ENCODE measurements at places on chromosomes 2 and 18.

DNA sequence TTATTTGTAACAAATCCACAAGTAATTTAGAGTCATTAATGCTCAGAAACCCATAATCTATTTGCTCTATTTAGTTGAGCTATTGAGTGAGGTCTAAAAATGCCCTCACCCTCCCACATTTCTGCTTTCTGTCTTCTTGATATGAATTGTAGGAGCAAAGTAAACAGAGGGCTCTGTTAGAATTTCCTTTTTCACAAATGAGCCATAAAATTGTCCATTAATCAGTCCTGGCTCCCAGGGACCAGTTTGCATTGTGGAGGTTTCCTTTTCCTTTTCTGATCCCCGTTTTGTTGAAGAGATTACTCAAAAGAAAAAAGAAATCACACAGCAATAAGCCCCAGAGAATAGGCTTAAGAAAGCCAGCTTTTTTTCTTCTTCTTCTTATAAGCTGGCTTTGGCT lies 476.7 kb downstream of the EPHA4 start:
- DNase-seq = no peak

- no peak for DNase-seq
Measured at GRCh38 chr18:49076654-49077166, 125.9 kb upstream of the SMAD7 start.

- peak; percentile 14 for DNase-seq
Measured at GRCh38 chr2:54881759-54882158, 158.3 kb downstream of the EML6 start.

GRCh38 chr2:23618794-23619530 lies 234.0 kb downstream of the KLHL29 start:
- DNase-seq = no peak

DNA sequence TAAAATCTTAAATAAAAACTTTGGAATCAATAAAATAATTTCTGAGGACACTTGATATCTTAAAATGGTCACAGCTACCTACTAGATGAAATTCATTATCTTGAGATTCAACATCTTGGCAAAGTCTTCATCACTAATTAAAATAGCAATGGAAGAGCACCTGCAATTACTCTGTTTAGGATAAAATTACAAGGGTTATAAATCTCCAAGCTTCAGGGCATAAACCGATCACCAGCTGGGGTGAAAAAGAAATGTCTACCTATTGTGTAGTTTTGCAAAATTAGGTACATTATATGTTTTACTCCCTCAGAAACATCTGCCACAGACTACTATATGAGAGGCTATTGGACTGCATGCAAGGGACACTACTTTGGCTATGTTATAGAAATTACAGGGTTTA lies 327.1 kb downstream of the CCDC178 start:
- DNase-seq = no peak

GRCh38 chr2:177545981-177546585 lies 153.5 kb downstream of the AGPS start:
- DNase-seq = no peak

DNA sequence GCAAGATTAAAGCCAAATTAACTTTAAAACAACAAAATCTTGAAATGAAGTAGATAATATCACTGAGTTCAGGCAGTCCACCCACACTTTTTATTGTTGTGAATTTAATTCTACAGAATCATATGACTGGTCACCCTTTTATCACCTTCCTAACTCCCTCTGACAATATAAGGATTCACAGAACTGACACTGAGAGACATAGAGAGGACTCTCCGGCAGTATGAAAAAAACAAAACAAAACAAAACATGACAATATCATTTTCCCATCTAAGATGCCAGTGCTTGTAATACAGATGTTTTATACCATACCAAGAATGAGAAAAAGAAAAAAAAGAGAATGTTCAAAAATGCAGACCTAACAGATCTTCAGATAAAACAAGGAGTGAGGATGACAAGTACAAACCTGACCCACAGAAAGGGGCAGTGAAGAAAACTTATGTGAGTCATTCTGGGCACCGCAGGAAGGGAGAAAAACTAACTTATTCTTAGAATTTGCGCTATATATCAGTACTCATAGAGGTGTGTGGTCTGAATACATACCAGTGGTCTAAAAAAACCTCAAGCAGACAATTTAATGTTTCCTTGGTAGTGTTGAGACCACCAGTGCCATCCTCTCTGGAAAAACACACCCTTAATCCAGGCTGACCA lies 136.6 kb downstream of the ZAP70 start:
- DNase-seq = peak; percentile 8

- no peak for DNase-seq
Measured at GRCh38 chr18:79356435-79356834, 39.3 kb upstream of the NFATC1 start.

- DNase-seq = no peak
Measured at GRCh38 chr2:177908182-177908581, 164.4 kb downstream of the PDE11A start.

DNA sequence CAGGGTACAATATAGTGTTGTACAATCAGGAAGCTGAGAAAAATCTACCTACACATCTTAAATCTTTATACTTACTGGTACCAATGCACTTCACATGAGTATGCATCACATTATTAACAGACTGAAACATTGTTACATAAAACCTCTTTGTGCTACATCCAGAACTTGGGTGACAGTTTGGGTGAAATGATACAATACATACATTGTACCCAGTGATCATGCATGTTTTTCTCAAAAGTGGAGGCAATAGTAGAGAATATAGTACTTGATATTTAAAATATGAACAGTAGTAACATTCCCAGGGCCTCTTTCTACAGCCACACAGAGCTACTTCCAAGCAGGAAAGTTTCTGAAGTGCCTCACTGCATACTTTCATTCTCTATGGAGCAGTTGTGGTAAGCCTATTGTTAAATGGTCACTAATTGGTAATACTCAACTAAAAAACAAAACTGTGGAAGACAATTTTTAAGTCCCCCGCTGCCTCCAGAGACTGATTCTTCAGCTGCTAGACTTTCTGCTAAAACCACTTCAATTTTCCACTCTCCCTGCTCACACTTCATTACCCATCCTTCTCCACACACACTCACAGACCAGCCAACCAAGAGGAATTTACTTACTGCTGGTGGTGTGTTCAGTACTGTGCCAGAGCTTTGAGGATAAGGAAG lies 22.9 kb upstream of the GRB14 start:
- no peak for DNase-seq
